ENCODE measurements at places on chromosomes 11 and 22.

DNA sequence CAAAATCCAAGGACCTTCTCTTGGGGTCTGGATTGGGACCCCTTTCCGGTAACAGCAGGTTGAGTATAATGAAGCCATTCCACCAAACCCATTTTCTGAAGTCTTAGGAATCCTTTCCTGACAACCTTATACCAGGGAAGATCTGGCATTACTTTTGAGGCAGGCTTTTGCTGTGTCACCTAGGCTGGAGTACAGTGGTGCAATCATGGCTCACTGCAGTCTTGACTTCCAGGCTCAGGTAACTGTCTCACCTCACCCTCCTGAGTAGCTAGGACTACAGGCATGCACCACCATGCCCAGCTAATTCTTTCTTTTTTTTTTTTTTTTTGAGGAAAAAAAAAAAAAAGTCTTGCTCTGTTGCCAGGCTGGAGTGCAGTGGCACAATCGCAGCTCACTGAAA, 55.8 kb upstream of the TREH start:
- DNase-seq, result no peak

GRCh38 chr11:8252388-8252787, 11.3 kb downstream of the LMO1 start:
- DNase-seq, result no peak

- DNase-seq, result no peak
Measured at GRCh38 chr11:107136892-107137291, 118.6 kb upstream of the GUCY1A2 start.

DNA sequence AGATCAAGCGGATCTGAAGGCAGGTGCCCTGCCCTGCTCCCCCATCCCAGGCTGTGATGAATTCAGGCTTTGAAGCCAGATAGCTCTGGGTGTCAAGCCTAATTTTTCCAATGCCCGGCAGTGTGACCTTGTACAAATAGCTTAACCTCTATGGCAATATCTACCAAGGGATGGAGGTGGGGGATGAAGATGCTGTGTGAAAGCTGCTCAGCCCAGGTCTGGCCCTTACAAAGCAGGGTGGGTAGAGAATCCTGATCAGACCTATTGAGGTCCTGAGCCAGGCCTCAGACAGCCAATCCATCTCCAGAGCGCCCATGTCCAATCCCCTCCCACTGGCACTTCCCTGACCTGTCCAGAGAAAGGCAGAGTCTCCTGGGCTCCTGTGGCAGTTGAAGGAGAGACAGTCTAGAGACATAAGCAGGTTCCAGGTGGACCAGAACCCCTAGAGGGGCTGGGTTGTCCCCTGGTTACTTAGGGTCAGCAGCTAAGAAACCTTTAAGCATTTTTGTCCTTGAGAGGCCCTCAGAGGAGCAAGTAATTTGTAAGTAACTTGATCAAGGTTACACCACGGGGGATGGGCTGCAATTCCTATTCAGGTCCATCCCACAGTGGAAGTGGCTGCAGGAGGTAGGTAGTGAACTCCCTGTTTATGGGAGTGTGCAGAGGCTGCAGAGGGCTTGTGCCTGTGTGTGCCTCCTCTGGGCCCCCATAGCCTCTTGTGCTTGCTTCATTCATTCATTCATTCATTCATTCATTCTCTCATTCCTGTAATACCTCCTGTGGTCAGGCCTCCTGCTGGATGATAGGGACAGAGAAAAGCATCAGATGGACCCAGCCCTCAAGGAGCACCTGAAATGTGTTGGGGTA, 10.4 kb downstream of the P2RY2 start:
- DNase-seq, result no peak

DNA sequence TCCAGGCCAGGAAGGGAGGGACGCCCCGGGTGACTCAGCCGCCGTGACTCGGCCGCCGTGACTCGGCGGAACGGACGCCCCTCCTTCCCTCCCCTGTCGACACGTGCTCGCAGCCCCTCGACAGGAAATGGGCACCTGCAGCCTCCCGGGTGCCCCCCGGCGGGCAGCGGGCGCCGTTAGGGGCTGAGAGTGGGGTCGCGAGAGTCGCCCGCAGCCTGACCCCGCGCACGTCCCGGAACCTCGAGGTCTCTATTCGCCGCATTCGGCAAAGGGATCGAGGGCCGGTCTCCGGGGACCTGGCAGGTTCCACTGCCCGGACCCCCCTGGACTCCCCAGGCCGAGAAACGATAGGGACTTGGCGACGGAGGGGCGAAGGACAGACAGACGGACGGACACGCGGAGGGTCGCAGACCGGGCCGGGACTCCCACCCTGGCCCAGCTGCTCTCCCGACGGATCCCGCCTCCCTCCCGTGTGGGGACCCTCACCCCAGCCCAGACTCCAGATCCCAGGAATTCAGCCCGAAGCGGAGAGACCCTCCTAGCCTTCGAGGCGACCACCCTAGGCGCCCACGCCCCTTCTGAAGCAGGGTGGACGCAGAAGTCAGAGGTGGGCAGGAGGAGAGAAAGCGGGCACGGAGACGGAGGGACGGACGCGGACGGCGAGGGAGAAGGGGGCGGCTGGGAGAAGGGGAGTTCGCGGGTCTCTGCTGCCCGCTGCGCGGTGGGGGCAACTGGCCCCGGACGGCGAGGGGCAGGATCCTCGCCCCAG, 648 bp downstream of the FOSL1 start:
- no peak for DNase-seq

GRCh38 chr22:46346680-46347405, 11.3 kb downstream of the TRMU start:
- DNase-seq, result no peak

DNA sequence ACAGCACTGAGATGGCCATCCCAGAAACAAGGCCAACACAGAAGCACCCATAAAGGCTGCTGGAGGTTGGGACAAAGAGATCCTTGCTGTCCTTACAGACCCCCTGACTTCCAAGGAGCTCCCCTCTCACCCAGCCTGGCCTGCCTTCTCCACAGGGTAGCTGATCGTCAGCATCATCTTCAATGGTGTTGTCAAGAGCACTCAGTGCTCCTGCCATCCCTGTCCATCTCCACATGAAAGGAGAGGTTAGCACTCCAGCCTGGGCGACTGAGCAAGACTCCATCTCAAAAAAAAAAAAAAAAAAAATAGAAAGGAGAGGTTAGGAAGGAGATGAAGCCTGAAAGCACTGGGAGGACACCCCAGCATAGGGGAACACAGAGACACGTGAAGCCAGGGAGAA, 2.1 kb upstream of the POU2AF3 start:
- DNase-seq, result no peak

- no peak for DNase-seq
Measured at GRCh38 chr11:95788921-95789505, 569 bp downstream of the FAM76B start.

DNA sequence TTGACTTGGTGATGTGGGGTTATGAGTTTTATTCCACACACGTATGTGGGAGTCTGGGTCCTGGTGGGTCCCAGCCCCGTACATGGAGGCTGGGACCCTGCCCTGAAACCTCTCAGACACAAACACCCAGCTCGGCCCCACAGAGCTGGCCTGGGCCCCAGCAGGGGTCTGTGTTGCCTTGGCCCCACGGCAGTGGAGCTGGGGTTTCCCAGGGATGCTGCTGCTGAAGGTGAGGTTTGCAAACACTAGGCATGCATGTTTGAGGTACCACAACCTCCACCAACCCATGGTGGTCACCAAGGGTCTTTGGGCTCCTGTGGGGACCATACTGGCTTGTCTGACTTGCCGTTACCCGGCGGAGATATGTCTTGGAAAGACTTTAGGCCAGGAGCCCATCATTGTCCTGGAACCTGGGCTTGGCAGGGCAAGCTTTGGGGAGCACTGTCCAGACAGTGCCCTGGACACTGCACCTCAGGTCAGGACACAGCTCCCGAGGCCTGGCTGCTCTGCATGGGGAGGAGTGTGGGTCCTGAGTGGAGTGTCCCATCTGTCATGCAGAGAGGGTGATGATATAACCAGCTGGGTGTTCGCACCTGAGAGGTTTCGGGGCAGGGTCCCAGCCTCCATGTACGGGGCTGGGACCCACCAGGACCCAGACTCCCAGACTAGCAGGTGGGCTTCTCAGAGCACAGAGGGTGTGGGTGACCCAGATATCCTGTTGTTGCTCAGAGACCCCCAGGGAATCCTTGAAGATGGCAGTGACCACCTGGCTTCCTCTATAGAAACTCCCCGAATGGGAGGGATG, 63.3 kb downstream of the KCNQ1 start:
- DNase-seq, result no peak

DNA sequence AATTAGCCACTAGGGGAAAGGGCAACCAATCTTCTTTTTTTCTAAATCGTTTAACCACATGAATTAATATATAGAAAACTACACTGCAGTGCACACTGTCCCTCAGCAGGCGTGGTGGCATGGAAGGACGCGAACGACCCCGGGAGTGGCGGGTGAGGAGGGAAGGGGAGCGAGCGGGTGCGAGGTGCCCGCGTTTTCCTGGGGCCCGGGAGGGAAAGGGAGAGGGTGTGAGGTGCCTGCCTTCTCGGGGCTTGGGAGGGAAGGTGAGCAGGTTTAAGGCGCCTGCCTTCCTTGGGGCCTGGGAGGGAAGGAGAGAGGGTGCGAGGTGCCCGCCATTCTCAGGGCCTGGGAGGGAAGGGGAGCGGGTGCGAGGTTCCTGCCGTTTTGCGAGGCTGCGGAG, 765 bp downstream of the GAB4 start:
- no peak for DNase-seq

- DNase-seq, result no peak
Measured at GRCh38 chr11:33881651-33882503, 10.0 kb downstream of the LMO2 start.

- DNase-seq, result no peak
Measured at GRCh38 chr11:131686836-131687235, 316.4 kb downstream of the NTM start.

DNA sequence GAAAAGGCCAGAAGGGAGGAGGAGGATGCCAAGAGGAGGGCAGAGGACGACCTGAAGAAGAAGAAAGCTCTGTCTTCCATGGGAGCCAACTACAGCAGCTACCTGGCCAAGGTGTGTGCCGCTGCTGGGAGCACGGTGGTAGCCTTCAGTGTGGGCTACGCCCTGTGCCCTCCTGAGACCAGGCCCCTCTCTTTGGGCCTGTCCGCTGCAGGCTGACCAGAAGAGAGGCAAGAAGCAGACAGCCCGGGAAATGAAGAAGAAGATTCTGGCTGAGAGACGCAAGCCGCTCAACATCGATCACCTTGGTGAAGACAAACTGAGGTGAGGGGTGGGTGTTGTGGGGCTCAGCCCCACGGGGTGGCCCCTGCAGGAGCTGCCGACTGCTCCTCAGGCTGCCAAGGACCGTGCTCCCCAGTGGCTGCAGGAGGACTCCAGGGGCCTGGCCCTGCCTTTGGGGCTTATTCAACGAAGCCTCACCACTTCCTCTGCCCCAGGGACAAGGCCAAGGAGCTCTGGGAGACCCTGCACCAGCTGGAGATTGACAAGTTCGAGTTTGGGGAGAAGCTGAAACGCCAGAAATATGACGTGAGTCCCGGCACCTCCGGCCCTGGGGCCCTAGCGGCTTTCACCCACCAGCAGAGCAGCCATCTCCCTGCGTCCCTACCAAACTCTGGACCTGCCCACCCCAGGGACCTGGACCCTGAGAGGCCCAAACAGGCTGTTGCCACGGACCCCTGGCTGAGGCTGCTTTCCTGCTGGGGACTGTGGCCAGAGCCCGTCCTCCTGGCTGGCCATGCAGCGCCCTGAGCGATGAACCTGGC, 12.6 kb upstream of the MRPL23 start:
- DNase-seq, result no peak

DNA sequence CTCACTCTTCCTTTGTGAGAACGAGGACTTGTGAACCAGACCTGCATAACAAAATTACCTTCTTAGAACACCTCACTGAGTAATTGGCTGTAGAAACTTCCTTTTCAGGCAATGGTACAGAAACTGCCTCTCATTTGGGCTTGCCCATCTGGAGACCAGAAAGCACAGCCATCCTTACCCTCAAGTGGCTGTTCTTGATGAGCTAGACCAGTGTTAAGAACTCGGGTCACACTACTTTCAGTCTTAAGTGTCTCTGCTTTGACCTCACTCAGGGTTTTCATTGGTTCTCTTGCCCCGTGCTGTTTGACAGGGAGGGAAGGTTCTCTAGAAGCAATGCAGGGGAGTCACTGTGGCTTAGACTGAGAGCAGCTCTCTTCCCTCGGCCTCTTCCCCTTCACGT, 29.3 kb downstream of the NAT10 start:
- no peak for DNase-seq

DNA sequence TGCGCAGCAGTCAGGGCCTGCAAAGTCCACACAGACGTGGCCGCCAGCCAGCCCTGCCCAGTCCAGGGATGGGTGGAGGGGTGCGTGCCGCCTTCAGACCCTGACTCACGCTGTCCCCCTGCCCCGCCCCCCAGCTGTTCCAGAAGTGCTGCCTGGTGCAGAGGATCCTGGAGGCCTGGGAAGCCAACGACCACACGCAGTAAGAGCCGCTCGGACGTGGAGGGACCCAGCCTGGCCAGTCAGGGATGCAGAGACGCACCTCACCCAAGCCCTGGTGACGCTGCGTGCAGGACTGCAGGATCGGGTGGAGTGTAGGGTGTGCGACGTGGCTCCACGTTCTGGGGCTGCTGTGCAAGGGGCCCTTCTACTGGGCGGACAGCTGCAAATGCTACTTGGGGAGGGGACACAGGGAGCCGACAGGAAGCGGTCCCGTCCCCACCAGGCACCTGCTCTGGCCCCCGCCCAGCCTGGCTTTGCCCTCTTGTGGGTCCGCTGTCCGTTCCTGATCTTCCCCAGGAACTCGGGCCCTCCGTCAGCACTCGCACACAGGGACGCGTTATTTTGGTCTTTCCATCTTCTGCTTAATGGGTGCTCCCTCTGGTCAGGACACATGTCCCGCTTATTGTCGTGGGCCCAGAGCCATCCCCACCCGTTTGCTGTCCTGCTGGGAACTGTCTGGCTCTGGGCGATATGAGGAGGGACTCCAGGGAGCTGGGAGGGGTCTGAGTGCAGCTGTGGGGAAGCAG, 42.5 kb downstream of the SBF1 start:
- no peak for DNase-seq

DNA sequence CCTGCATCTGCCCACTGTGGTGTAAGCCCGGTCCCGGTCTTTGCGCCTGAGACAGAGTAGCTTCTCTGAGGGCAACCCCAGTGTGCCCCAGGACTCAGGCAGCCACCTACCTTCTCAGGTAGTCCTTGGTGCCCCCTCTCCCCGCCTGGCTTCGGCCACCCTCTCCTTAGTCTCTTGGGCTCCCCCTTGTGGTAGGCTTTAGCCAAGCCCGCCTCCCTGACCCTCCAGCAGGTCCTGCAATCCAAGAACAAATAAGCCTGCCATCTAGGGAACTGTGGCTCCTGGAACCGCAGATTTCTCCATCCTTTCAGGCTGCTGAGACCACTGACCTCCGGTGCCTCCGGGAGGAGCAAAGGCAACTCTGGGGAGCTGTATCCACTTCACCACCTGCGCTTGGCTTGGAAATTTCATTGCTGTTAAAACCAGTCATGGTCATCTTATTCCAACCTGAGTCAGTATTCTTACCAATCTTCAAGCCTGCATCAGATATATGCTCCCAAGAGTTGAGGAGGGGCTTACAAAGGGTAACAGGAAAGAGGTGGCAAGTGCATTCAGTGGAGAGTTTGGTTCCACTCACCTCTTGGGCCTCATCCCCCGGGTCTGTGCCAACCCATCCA, 52.8 kb upstream of the TENM4 start:
- no peak for DNase-seq

- DNase-seq, result no peak
Measured at GRCh38 chr11:93613231-93613831, 48.2 kb upstream of the CEP295 start.

- no peak for DNase-seq
Measured at GRCh38 chr22:27836181-27836580, 34.6 kb upstream of the MN1 start.

GRCh38 chr11:118622376-118623268, 15.2 kb downstream of the PHLDB1 start:
- no peak for DNase-seq

Measured in skeletal muscle cell (primary cell).